ENCODE measurements at places on chromosomes 3 and 15.

- DNase-seq, result peak; percentile 64
Observed at GRCh38 chr15:48084759-48085590, 35.8 kb upstream of the SLC24A5 start.

DNA sequence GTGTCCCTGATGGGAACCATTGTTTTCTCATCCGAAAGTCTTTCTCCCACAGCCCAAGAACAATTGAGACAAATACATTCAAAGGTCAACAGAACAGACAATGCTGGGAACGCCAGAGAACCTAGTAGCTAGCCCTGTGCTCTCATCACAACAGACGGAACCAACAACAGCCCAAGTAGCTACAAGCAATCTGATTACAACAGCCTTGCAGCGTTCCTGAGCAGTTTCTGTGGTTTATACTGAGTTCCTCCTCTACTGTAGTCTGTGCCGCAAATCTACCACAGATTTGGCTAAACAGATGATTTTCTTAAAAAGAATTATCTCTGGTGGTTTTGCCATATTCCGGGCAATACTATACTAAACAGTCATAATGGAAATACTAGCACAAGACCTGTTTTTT is 435.6 kb downstream of the MECOM start:
- DNase-seq, result no peak

DNA sequence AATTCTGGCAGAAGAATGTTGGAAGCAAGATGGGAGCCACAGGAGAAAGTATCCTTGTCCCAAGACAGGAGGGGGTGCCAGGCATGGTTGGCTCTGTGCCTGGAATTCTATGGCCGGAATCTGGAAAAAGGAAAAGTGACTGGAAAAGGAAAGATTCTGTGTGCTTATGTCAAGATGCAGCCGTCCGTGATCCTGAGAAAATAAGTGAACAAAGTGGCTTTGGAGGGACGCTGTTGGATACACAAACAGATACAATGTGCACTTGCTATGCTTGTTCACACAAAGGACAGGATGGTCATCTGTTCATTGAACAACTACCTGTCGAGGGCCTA is 28.5 kb upstream of the MUC20 start:
- no peak for DNase-seq

DNA sequence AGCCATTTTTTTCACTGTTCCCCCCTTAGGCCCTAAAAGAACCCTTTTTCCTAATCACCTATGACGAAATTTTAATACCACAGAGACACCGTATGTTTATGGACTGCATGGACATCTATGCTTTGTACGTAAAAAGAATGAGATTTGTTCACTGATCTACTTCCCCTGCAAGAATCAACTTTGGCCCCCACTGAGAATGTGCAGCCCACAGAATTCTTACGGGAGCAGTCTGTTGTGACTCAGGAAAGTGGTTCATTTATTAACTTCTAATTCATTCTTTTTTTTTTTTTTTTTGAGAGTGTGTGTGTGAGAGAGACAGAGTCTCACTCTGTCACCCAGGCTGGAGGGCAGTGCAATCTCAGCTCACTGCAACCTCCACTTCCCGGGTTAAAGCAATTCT is 17.6 kb downstream of the EIF4E3 start:
- no peak for DNase-seq

GRCh38 chr3:132378048-132378762 is 39.1 kb upstream of the DNAJC13 start:
- no peak for DNase-seq

GRCh38 chr3:38362825-38363224 is 16.2 kb downstream of the XYLB start:
- no peak for DNase-seq

DNA sequence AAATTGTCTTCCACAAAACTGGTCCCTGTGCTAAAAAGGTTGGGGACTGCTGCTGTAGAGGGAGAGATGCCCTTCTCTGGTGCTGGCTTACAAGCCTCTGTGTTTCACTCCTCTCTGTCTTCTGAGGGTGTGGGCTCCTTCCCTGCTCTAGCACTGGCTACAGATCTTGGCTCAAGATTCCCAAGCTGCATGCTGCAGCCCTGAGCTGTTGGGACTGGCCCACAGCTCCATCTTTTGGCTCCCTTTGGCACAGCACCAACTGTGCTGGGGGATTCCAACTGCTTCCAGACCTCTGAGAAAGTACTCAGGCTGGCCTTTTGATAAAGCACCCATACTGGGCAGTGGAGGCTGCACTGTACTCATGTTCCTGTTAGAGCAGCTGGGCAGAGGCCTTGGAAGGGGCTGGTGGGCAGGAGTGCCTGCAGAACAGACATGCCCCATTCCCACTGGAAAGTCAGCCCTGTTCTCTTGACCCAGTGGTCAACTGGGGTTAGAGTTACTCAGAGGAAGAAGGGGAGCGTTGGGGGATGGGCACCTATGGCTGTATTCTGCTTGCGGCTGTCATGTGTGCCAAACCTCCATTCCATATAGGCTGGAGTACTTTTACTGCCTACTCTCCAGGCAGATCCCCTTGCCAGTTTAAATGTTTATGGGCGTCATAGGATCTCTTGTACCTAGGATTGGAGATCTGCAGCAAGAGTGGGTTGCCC is 55.7 kb downstream of the GALK2 start:
- no peak for DNase-seq

GRCh38 chr3:144687862-144688261 is 716.2 kb downstream of the DIPK2A start:
- no peak for DNase-seq

- DNase-seq, result no peak
Observed at GRCh38 chr3:4743371-4743770, 235.9 kb upstream of the BHLHE40 start.

DNA sequence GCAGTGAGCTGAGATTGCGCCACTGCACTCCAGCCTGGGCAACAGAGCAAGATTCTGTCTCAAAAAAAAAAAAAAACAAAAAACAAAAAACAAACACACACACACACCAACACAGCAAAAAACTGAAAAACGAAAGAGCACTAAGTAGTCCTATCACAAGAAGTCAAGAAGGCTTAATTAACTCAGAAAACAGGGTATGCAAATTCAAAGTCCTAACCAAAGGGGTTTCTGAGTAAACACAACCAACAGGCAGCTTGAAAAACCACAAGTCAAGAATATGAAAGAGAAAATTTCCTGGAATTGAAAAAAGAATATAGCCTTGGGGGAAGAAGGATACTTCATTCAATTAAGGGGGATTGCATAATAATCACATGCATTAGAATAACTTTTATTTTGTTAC is 37.7 kb upstream of the PARP14 start:
- DNase-seq, result no peak

DNA sequence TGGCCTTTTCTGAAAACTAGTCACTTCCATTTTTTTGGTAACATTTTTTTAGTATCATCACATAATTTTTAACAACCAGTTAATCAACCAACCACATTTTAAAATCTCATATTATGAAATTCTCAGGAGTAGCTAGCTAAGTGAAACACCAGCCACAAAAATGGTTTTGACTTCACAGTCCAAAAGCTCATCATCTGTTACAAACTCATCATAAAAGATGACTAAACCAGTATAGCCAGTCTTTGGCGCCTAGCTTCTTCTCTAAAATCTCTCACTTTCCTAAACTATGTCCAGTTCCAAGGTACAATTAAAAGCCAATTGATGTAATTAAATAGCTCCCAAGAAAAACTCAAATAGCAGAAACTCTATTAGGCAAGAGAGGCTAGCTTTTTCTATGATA is 88.2 kb upstream of the ZNF385D start:
- no peak for DNase-seq

DNA sequence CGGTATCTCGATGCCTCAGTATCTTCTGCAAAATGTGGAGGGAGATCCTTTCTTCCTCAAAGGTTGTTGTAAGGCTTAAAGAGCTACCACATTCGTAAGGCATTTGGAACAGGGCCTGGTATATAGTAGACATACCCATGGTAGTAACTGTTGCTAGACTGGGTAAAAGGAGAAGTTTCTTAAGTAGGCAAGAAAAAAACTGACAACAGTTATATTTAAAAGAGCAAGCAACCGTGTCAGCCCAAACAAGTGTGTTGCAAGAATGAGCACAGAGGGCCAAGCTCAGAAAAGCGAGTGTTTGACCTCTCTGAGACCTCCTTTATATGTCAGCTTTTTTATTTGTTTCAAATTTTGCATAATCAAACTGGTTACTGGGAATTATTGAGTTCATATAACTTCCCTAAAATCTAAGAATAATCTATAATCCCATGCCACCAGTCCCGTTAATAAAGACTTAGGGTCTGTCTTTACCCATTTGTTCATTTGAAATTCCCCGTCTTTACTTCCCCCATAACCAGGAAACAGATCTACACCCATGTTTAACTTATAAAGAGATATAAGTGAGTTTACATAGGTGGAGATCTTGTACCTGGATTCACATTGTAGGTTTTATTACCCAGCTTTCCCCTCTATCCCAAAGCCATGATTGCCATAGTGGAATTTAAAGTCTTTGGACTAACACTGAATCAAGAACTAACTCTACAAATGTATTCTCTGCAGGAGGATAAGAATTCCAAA is 7.3 kb downstream of the B3GNT5 start:
- DNase-seq, result no peak

GRCh38 chr3:187648177-187648576 is 22.0 kb downstream of the SST start:
- DNase-seq, result no peak
